ENCODE measurements at places on chromosomes 1 and 21.

- DNase-seq, result peak; percentile 89
Observed at GRCh38 chr1:39691383-39692151, at the start of gene HPCAL4. Gene HPCAL4, minus strand, starts transcription at chr1:39691433. Its CDS starts 6,830 bp downstream, at chr1:39684603.

DNA sequence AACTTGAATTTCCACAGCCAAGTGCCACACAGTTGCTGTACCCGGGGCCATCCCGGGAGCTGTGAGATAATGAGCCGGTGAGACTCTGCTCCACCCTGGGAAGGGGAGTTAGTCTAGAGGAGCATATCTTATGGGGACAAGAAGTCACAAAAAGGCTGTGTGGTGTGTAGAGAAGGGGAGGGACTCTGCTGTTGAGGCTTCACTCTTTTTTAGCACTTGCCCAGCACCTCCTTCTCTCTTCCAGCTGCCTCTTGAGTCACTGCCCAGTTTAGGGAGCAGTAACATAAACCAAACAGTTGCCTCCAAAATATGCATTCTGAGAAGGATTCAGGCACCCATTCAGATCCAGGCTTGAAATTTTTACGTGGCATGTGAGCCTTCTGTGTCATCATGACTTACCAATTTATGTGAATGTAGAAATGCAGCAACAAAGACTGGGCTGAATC, 744 bp upstream of the WDR26 start:
- no peak for DNase-seq

GRCh38 chr1:173920861-173921260, 3.7 kb upstream of the SERPINC1 start:
- no peak for DNase-seq

DNA sequence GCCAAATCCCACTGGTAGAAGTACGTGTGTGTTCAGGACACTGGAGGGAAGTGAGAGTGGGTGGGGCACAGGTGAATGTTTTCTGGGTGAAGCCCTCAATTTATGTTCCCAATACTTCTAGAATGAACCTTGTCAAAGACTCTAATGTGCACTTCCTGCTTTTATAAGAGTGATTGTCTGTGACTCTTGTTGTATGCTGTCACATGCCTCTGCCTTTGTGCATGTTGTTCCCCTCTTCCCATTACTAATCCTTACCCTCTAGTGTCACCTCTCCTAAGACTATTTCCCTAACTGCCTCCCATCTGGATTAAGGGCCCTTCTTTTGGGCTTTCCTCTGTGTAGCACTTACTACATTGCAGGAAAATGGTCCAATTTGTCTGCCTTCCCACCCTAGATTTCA, 2.5 kb upstream of the LINGO4 start:
- no peak for DNase-seq

GRCh38 chr1:226646026-226646869, 92.8 kb downstream of the ITPKB start:
- DNase-seq, result no peak

GRCh38 chr1:12153181-12153785, 13.5 kb upstream of the TNFRSF1B start:
- no peak for DNase-seq

GRCh38 chr1:193278968-193279367, 92.6 kb upstream of the B3GALT2 start:
- DNase-seq, result no peak

- no peak for DNase-seq
Observed at GRCh38 chr1:9844106-9844505, 20.3 kb upstream of the CLSTN1 start.

GRCh38 chr1:23366598-23366997, 3.0 kb downstream of the ZNF436 start:
- no peak for DNase-seq

DNA sequence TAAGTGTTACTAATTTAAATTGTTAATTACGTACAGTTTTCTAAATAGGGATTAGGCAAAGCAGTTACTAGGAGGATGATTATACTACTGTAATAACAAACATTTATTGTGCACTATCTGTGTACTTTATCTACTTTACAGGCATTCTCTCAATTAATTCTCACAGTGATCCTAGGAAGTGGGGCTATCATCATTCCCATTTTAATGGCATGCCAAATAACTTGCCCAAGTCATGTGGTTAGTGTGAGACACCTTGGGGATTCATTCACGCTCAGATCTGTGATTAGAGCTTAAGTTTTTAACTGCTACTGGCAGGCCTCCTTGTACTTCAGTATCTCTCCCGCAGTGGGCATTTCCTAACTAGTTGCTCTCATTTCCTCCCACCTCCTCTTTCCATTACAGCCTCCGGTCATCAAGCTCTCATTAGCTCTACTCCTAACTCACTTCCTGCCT, 11.5 kb downstream of the PHLDA3 start:
- no peak for DNase-seq

- peak; percentile 83 for DNase-seq
Observed at GRCh38 chr1:227999056-227999930, 7.5 kb upstream of the WNT3A start.

GRCh38 chr1:38788341-38789336, 70.9 kb downstream of the RRAGC start:
- peak; percentile 89 for DNase-seq

DNA sequence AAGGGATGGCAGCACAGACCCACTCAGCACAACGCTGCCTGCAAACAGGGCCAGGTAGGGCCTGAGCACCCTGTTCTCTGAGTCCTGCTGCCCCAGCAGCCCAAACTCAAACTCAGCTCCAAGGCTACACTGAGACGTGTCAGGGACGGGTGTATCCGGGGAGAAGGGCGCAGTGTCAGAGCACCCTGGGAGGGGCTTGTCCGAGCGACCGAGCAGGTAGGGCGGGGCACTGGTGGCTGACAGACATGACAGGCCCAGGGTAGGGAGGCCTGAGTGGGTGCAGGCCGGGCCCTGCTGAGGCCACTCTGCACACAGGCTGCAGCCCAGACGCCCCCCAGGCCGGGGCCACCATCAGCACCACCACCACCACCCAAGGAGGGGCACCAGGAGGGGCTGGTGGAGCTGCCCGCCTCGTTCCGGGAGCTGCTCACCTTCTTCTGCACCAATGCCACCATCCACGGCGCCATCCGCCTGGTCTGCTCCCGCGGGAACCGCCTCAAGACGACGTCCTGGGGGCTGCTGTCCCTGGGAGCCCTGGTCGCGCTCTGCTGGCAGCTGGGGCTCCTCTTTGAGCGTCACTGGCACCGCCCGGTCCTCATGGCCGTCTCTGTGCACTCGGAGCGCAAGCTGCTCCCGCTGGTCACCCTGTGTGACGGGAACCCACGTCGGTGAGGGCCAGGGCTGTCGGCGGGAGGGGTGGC, 5.5 kb downstream of the SCNN1D start:
- no peak for DNase-seq

DNA sequence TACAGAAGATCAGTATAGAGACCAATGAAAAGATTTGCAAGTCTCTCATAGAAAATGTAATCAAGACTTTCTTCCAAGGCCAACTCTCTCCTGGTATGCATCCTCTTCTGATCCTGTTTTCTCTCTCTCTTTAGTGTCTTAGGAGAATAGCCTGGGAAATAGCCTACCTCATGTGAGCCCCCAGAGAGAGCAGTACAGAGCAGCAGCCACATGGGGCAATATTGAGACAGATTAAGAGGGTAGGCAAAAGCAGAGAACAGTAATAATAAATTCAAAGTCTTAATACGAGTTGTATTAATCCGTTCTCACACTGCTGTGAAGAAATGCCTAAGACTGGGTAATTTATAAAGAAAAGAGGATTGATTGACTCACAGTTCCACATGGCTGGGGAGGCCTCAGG, 61.4 kb downstream of the RNASEL start:
- no peak for DNase-seq

DNA sequence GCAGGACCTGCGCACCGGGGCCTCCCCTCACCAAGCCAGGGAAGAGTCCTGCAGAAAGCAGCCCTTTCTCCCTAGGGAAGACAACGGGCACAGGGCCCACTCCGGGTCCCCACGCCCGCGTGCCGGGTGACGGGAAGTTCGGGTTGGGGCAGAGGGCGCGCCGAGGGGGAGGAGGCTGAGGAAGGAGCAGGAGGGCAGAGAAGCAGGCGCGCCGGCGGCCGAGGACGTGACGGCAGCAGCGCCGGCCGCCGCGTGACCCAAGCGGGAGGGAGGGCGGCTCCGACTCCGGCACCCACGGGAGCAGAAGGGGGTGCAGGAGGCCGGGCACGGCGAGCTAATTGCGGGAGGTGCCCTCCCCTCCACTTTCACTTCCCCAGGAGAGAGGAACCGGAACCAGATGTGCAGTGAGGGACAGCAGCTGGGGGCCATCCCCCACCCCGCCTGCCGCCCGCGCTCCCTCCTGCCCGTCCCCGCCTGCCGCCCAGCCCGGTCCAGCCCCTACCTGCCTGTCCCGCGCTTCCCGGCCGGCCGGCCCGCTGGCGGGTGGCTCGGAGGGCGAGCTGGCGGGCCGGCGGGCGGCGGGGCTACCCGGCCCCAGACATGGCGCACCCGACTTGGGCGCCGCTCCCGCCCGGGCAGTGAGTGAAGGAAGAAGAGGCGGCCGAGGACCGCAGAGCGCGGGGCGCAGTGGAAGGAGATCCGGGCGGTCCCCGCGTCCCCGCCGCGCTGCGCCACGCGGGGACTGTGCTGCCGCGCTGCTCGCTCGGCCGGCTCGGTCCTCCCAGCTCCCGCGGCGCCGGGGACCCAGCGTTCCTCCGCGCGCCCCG, 510 bp downstream of the DENND4B start:
- no peak for DNase-seq

- no peak for DNase-seq
Observed at GRCh38 chr1:56496821-56497772, 82.3 kb downstream of the PLPP3 start.

- DNase-seq, result peak; percentile 16
Observed at GRCh38 chr1:85465099-85465785, at the start of gene DDAH1. Gene DDAH1, minus strand, starts transcription at chr1:85465159. Its CDS starts 114 bp downstream, at chr1:85465045.

DNA sequence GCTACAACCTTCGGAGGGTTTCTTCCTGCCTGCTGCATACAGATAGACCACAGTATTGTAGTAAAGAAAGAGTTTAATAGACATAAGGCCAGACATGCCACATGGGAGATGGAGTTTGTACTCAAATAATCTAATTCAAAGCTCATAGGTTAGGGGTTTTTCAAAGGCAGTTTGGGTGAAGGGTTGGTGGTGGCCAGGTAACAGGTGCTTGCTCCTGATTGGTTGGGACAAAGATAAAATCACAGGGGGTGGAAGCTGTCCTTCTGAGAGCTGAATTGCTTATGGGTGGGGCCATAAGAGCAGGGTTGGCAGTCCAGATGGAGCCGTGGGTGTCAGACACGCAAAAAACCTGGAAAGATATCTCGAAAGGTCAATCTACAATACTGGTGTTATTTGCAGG, 92.3 kb upstream of the ETV3 start:
- DNase-seq, result no peak

DNA sequence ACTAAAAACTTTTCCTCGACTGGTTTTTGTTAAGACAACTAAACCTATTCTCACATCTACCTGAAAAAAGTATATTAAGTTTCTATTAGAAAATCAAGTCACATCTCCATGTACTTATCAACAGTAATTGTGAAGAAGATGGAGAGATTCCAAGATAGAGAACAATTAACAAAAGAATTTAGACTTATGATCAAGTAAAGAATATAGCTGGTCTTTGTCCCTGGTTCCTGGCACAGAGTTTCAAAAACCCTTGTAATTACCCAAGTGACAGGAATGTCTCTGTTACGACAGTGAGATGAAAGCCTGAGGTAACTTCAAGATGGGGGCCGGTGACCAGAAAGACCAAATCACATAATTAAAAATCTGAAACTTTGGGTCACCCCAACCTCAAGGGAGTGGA, 91.6 kb downstream of the ASH1L start:
- DNase-seq, result no peak

DNA sequence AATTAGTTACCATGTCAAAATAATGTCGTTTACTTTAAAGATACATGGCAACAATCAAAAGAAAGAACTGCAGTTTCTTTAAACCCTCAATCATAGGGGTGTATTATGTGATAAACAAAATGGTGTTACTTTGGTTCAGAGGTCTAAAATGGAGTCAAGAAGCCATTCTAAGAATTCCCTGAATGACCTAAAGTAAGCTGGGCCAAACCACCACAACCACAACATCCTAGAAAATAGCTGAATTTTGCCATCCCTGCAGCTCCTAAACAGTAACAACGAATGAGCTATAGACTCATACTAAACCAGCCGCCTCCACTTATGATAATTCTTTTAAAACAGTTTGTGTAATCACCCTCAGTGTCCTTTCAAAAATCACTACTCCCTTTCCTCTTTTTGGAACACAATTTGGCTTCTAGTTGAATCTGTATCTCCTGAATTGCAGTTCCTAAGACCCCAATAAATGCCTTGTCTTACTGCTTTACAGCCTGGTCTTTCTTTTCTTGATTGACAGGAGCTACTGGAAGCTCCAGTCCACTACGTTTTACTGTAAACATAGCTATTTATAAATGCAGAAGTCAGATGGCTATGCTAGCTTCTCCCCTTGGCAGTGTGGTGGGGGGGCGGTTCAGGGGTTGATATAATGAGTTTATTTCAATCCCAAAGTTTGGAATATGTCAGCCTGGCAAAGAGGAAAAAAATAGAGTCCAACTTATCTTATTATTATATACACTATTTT, 84.3 kb downstream of the PLPPR4 start:
- no peak for DNase-seq

- no peak for DNase-seq
Observed at GRCh38 chr1:30815556-30815955, 58.0 kb upstream of the LAPTM5 start.

- DNase-seq, result no peak
Observed at GRCh38 chr1:224199679-224200078, 16.6 kb downstream of the DEGS1 start.

- DNase-seq, result no peak
Observed at GRCh38 chr21:33117101-33117888, 47.4 kb downstream of the OLIG1 start.

Data from NT2/D1 (cell line).